ENCODE measurements at places on chromosomes 7 and 10.

DNA sequence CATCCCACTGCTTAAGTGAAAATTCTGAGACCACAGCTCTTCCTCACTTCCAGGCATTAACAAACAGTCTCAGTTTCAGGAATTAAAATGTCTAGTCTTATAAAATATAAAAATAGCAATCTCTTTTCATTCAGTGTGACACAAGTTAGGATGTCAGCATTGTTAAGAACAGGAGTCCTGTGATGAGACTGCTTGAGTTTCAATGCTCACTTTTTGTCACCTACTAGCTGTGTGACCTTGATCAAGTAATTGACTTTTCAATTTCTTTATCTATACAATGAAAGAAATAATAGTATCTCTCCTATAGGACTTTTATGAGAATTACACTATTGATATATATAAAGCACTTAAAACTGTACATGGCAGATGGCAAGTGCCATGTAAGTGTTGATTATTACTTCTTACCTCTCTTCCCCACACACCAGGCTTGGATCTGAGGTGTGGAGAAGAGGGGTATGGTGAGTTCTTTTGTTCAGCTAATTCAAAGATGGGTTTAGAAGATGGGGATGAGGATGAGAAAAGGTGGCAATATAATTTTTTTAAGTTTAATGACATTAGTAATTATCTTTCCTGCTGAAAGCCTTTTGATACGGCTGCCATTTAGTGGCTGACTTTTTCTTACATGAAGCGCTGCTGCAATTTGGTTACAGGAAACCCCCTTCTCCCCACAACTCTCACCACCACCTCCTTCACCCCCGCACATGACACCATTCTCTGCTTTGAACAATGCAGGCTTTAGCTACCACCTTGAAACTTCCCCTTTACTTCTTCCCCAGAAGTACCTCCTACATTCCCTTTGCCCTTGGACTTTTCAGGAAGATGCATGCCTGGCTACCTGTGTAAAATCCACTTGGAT is 20.8 kb upstream of the HYAL4 start:
- DNase-seq = no peak

DNA sequence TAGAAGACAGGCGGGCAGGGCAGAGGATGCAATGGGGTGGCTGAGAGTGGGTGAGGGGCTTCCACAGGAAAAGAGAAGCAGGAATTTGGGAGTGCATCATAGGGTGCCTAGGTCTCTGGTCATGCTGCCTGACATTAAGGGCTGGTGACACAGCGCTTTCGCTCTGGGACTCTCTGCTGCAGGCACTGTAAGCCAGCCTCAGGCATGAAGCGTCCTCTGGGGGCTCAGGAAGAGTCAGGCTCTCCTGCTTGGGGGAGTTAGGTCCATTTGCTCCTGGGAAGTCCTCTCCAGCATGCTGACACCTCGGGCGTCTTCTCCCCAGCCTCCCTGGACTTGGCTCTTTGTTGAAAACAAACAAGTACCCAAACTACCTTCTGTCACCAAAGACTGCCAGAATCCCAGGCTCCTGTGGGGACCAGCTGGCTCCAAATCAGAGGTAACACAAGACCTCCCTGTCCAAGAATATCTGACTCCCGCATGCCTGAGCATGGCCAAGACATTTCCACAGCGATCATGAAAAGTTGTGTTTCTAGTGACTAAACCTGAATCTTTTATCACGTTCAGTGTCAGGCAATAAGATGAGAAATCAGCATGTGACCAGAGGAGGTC is 55.4 kb downstream of the GPR26 start:
- DNase-seq = no peak

DNA sequence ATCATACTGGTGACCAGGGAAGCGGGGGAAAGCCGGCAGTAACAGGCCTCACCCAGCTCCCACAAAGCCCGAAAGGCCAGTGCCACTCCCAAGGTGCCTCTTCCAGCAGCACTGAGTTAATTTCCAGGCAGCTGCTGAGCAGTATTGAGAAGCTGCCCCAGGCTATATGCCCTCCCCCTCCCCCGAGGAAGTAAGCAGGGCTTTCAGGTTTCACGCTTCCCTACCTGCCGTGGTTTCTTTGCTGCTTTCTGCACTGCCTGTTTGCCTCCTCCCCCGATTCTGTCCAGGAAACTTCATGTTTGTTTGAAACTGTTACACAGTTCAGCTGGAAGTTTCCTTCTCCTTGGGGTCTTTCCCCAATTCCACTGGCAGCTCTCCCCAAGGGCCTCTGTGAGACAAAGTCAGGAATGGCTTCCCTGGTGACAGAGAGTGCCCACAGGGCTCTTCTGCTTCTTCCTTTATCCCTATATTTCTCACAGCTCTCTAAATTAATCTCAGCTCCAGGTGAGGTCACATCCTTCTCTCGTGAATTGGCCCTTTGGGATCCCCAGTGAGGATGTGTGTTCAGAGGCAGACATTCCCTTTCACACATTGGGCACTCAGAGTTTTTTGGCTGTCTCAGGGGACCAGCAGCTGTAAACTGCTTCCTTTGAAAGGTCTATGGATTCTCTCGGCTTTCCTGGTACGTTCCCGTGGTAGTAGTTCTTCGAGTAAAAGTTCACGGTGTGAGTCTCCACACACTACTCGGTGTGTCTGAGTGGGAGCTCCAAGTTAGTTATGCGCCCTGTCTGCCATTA is 19.4 kb downstream of the C1GALT1 start:
- DNase-seq = peak; percentile 77

DNA sequence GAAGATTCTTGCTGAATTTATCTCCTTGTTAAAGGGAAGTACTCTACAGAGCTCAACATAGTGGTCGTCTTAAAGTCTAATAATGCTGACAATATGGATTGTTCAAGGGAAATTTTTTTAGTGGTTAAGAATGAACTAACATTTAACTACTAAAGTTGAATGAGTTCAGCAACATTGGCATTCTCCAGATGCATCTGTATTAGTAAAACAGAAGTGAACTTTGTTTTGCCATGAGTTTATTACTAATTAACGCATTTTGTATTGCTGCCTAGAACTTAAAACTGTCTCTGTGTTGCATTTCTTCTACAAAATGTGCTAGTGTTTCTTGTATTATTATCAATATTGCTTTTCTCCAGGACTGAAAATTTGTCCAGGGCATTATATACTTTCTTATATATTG is 67.5 kb downstream of the C1GALT1 start:
- no peak for DNase-seq

DNA sequence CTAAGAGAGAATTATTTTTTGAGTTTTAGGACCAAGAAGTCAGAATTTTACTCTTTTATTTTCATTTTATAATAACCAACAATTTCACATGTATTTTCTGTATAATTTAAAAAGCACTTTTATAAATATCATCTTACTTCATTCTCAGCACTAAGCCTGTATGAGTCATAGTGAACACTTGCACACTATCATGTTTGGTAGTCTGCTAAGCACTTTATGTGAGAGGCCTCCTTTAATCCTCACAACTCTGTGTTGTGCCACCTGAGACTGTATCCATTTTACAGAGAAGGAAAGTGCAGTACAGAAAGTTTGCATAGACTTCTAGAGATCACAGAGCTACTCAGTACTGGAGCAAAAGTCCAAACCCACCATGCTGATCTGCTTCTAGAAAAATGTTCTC is 939.6 kb downstream of the NRG3 start:
- no peak for DNase-seq

GRCh38 chr7:137086896-137087295 is 218.4 kb downstream of the CHRM2 start:
- no peak for DNase-seq

DNA sequence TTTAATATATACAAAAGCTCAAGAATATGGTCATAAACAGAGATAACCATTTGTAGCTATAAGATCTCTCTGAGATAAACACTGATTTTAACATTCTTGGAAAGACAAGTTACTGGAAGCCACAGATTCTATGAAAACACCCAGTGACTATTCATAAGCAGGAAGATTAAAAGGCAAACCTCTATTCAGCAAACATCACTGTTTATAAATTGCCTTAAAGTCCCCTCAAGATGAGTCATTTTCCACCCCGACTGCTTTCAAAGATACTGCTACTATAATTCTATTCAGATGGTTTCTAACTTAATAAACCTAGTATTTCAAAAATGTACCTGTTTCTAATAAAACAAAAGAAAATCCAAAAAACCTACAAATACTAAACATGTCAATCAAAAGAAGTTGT is 21.0 kb downstream of the TM9SF3 start:
- no peak for DNase-seq

- DNase-seq = peak; percentile 38
Measured at GRCh38 chr10:26486990-26487850, 49.1 kb downstream of the APBB1IP start.

DNA sequence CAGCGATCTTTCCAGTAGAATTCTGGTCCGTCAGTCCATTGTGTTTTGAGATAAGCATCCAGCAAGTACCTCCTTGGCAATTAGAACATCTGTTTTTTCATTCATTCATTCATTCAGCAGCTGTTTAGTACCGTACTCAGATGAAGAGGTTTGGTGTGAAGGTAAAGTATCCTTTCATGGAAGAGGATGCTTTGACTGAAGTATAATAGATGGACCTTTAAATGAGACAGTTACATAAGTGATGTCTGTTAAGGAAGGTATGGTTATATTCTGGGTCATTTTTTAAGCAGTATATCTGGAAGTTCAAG is 1.2 kb downstream of the MAPK8 start:
- DNase-seq = no peak

DNA sequence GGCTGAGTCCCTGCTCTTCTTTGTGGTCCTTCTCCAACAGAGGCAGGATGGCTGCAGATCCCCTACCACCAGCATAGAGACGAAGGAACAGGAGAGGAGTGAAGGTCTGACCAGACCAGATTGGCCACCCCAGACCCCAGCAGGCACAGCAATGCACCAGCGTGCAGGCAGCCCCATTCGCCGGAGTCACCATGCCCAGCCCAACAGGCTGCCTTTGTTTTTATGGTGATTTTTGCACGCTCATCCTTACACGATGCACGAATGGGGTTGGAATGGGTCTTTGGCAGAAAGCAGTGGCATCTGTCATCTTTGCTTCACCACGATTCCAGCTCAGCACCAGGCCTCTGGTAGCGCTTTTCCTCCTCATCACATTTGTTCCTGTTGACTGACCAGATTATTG is 427.6 kb downstream of the INHBA start:
- no peak for DNase-seq

DNA sequence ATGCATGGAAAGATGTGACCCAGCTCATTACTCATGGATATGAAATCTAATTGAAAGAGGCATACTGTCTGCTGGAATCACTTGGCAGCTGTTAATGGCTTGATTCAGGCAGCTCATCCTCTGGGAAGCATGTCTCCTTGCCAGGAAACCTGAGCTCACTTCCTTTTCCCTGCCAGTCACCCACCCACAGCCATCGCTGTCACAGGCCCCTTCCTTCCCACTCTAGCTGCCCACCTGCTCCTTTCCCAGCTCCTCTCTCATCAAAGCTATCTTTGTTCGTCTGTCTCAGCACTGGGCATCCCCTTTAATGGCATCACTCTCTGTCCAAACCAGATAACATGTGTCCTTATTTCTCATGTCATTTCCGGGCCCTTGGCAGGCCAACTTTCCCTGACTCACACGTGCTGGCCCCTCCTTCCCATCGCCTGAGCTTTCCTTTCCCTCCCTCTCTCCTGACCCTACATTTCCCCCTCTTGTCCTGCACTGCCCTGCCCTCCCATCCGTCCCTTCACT is 721.9 kb downstream of the TNS3 start:
- DNase-seq = peak; percentile 69

DNA sequence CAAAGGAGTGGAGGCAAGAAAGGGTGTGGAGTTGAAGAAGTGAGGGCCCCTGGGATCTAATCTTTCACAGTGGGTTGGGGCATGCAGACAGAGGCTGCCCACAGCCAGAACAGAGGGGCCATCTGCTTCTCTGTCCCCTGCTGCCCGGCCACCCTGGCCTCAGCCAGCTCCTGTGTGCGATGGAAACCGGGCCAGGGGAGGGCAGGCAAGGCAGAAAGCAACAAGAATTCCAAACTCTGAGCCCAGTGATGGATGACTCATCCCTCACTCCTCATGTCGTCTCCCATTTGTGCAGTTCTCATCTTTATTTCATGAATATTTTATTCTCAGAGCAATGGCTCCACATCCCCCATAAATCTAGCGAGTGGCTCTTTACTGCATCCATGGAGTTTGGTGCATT is 757.1 kb downstream of the GRID1 start:
- DNase-seq = no peak

DNA sequence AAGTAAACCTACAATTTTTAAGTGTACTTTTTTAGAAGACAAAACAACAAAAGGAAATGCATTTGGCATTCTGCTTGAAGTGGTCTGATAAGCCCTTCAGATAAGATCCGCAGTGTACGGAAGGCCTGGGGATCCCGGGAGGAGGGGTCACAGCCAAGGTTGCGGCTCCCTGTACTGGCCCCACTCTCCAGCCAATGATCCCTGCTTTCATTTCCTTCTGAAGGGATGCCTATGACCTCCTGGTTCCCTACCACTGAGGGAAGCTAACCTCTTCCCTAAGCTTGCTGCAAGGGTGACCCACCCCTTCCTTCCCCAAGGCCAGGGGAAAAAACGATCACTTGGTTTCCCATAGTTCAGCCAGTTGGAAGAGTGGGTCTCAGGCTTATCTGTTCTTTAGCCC is 5.3 kb downstream of the DENND2A start:
- DNase-seq = no peak

DNA sequence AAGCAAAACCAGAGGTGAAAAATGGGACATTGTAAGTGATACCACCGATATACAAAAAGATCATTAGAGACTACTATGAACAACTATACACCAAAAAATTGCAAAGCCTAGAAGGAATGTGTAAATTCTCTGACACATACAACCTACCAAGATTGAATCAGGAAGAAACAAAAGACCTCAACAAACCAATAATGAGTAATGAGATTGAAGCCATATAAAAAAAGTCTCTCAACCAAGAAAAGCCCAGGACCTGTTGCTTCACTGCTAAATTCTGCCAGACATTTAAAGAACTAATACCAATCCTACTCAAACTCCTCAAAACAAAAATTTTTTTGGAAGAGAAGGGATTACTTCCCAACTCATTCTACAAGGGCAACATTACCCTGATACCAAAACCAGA is 134.0 kb downstream of the TPST1 start:
- peak; percentile 33 for DNase-seq

DNA sequence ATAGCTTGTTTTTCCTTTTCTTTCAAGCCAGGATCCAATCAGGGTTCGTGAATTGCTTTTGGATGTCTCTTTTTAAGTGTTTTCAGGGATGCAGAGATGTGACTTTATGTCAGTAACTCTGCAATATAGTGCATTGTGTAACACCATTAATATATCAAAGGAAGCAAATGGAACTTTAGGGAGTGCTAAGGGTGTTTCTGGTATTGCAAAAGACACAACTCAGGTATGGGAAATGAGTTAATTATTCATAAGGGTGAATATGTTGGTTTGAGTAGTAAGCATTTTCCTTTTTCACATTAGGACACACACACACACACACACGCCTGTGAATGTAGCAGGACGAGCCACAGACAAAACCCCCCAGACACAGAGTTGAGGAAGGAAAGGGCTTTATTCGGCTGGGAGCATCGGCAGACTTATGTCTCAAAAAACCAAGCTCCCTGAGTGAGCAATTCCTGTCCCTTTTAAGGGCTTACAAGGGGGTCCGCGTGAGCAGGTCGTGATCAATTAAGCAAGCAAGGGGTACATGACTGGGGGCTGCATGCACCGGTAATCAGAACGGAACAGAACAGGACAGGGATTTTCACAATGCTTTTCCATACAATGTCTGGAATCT is 31.8 kb upstream of the GSDME start:
- DNase-seq = peak; percentile 80

- DNase-seq = peak; percentile 47
Measured at GRCh38 chr7:55101359-55101758, 82.5 kb downstream of the EGFR start.

Data from epithelial cell of esophagus (primary cell).